ENCODE measurements at places on chromosomes 1 and 21.

- no peak for DNase-seq
Measured at GRCh38 chr1:70210820-70211219, 5.4 kb upstream of the LRRC40 start.

DNA sequence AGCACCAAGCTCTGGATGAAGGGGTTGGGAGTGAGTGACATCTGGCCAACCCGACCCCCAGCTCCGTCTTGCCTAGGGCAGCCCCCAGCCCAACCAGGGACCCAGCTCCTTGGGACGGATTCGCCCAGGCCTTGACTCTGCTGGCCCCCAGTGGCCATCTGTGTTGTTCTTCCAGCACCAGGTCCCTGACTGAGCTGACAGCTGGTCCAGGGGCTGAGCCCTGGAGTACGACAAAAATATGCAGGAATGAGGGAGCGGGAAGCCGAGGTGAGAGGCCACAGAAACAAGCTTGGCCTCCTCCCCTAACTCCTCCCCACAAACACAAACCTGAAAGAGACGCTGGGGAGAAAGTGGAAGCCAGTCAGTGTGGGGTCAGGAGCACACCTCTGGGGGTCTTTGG is 55.0 kb upstream of the PAX7 start:
- no peak for DNase-seq

GRCh38 chr1:39086865-39087409 is 60.8 kb downstream of the NDUFS5 start:
- DNase-seq: no peak

- DNase-seq: no peak
Measured at GRCh38 chr21:31218830-31219608, 125.0 kb downstream of the TIAM1 start.

GRCh38 chr21:38459490-38459889 is 38.8 kb downstream of the ERG start:
- no peak for DNase-seq

GRCh38 chr1:29121936-29122681 is 1.6 kb downstream of the TMEM200B start:
- DNase-seq: no peak

GRCh38 chr1:54490361-54491248 is 57.4 kb upstream of the ACOT11 start:
- no peak for DNase-seq

DNA sequence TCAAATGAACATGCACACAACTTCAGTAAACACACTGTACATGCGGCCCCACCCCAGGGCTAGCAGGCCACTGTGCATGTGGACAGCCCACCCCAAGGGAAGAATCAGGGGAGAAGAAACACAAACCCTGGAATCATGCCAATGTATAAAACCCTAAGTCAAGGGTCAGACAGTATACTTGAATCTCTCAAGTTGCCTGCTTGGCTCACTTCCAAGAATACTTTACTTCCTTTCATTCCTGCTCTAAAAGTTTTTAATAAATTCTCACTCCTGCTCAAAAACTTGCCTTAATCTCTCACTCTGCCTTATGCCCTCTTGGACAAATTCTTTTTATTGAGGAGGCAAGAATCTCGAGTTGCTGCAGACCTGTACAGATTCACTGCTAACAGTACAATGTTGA is 231.2 kb upstream of the CACYBP start:
- no peak for DNase-seq

DNA sequence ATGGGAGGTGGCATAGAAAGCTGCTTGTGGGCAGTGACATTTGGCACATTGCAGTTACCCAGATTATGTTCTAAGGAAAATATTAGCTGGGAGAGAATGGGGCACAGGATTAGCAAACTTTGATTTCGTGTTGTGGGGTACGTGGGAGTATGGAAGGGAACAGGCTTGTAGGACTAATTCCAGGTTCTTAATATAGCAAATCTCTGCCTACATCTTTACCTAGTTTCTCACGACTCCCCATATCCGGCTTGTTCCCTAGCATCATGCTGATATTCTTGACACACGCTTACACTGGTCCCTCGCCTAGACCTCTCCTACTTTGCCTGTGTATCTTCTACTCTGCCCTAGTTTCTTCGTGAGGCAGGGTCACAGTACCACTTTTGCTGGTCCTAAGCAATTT is 293.9 kb upstream of the PLXNA2 start:
- no peak for DNase-seq

- no peak for DNase-seq
Measured at GRCh38 chr1:207978441-207978840, 67.5 kb upstream of the CD34 start.

DNA sequence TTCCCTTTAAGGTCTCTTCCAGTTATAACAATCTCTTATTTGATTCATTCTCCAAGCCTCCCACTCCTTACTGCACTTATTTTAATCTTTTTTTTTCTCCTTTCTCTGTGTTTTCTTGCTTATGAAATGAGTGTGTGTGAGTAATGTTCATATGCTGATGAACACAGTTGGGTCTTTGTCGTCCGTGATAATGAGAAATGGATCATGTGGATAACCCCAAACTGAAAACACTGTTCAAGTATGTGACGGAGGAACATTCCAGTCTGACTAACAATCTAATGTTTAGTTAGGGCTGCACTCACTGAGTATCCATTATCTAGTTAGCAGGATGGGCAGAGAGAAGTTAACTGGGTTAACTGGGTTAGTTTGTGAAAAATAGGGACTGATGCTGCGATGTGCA is 253.1 kb upstream of the DUSP10 start:
- no peak for DNase-seq

DNA sequence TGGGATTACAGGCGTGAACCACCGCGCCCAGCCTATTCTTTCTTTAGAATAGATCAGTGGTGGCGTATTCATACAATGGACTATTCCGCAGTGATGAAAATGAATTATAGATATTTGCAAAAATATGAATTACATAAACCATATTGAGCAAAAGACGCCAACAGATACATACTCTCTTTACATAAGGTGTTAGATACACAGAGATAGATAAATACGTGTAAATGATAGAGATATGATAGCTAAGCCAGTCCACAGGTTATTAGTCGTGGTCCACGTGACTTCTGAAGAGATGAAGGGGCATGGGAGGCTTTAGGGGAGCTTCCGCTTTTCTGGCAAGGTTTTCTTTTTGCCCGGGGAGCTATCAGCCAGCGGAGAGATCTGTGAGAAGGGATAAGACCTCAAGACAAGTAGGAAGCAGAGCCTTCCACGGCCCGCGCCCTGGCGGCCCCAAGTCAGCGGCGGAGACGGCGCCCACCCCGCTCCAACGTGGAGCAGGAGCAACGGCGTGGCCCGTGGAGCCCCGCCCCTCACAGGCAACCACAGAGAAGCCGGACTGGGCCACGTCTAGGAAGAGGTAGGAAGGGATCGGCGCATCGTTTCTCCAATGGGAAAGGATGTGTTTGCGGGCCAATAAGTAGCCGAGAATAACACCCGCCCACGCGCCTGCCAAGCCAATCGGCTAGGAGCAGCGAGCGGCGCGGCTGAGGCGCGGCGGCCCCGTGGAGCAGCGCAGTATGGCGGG is at the start of gene MSTO1:
Gene MSTO1, plus strand, starts transcription at position 704 of the 742 bp plus-strand sequence. Its CDS starts 31 bp downstream, at position 735.
- peak; percentile 93 for DNase-seq

DNA sequence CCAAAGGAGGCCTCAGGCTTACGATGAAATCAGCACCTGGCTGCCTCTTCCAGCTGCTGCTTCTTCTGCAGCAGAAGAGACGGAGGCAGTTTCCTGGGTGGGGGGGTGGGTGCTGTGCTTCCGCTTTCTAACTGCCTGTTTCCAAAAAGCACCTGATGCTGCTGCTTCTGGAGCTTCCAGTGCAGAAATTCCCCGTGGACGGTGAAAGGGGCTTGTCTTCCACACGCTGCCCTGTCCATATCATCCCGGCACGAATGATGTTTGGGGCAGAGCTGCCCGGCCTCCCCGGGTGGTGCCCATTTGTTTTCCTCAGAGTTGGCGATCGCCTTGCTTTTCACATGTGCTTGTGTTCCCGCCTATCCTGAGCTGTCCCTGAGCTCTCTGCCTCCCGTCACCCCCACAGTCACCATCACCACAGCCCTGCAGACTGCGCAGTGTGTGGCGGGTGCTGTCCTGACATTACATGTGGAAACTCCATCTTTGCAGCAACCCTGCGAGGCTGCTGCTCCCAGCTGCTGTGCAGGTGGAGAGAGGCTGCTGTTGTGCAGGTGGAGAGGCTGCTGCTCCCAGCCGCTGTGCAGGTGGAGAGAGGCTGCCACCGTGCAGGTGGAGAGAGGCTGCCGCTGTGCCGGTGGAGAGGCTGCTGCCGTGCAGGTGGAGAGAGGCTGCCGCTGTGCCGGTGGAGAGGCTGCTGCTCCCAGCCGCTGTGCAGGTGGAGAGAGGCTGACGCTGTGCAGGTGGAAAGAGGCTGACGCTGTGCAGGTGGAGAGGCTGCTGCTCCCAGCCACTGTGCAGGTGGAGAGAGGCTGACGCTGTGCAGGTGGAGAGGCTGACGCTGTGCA is 1.8 kb downstream of the TTLL10 start:
- no peak for DNase-seq

- DNase-seq: no peak
Measured at GRCh38 chr1:165842023-165842670, 14.7 kb downstream of the UCK2 start.
